Stimulated activated CD4-positive, alpha-beta T cell treated with anti-CD3 and anti-CD28 coated beads, TNF-alpha, amount 100 ng/mL, for 1 hour (primary cell): ENCODE measurements at places on chromosomes 2 and 18.

- DNase-seq: no peak
Observed at GRCh38 chr2:226790011-226790410, 9.6 kb downstream of the IRS1 start.

DNA sequence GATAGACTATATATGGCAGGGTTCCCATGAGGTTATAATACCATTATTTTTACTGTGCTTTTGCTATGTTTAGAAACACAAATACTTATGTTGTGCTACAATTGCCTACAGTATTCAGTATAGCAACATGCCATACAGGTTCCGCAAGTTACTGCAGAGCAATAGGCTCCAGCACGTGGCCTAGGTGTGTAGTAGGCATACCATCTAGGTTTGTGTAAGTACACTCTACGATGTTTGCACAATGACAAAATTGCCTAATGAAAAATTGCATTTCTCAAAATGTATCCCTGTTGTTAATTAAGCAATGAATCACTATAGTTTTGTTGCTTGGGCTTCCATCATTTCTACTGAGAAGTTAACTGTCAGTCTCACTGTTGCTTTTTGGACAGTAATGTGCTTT is 9.8 kb downstream of the CD302 start:
- no peak for DNase-seq

- DNase-seq: no peak
Observed at GRCh38 chr2:75031906-75032803, 73.7 kb downstream of the POLE4 start.

DNA sequence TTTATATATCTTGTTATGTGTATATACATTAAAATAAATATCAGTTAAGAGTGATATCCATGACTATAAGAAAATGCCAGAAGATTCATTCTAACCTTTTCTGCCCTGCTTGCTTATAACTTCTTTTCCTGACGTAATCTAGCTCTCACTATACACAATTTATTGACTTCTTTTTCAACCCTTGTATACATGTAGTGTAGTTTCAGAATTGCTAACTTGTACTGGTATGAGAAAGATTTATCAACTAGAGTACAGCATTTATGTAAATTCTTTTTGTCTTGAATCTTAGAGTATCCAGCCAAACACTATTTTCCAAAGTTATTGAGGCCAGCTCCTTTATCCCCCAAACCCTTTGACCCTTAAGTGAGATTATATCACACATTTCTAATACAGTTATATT is 798.0 kb upstream of the RAB6C start:
- DNase-seq: no peak

DNA sequence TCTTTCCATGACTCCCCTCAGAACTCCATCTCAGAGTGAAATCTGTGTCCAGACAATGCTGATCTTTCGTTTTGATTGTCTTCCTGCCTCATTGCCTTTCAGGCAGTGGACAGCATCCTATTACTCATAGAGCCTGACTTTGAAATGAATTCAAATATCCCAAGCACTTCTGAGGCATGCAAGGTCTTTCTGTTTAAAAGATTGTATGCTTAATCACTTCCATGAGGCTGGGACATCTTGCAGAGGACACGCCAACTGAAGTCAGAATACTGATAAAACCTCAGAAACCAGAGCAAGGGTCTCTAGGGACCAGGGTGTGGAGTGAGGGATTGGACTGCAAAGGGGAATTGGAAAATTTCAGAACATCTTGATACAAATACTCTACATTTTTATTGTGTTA is 836.5 kb upstream of the ID2 start:
- DNase-seq: no peak

- DNase-seq: no peak
Observed at GRCh38 chr2:120859128-120859527, 123.5 kb downstream of the GLI2 start.

DNA sequence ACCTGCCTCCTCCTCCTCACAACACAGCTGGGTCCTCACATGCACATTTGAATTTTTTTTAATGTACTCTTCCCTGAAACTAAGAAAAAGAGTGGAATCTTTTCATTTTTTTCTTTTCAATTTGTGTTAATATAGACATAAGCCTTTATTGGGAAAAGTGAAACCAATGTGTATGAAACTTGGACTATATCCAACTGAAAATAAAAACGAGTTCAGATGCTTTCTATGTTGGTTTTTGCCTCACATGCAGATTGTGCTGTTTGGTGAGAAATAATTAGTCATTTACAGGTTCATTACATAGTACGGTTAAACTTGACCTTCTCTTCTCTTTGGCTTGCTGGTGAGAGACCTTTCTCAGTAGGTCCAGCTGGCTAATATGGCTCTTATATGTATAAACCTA is 515.2 kb upstream of the FANCL start:
- DNase-seq: no peak

- no peak for DNase-seq
Observed at GRCh38 chr2:236743039-236743920, 173.7 kb downstream of the ACKR3 start.

GRCh38 chr2:95384854-95385569 is 17.5 kb upstream of the FAHD2A start:
- DNase-seq: no peak

DNA sequence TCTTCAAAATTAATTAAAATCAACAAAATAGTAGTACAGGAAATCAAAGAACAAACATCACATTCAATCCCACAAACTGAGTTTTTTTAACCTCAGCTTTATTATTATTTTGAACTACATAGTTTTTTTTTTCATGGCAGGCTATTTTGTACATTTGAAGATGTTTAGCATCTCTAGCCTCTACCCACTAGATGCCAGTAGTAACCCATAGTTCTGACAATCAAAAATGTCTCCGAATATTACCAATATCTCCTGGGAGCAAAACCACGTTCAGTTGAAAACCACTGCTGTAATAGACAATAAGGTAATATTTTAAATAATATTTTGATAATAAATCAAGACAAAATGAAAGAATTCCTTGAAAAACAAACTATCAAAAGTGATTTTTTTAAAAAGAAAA is 702.6 kb upstream of the LRRTM1 start:
- no peak for DNase-seq

- no peak for DNase-seq
Observed at GRCh38 chr2:143121957-143122356, 7.3 kb upstream of the ARHGAP15 start.

DNA sequence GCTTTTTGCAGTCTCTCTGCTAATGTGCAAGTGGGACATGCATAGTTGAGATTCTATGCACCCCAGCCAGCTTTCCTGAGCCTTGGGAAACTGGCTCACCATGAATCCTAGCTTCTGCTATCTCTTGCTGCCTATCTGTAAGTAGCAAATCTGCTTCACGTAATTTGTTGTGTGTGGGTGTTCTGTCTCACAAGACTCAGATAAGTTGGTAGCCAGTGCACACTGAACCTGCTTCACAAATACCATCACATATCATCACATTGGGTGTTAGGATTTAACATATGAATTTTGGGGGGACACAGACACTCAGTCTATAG is 13.9 kb upstream of the VRK2 start:
- DNase-seq: no peak

- DNase-seq: no peak
Observed at GRCh38 chr2:19829672-19830071, 72.1 kb downstream of the TTC32 start.

DNA sequence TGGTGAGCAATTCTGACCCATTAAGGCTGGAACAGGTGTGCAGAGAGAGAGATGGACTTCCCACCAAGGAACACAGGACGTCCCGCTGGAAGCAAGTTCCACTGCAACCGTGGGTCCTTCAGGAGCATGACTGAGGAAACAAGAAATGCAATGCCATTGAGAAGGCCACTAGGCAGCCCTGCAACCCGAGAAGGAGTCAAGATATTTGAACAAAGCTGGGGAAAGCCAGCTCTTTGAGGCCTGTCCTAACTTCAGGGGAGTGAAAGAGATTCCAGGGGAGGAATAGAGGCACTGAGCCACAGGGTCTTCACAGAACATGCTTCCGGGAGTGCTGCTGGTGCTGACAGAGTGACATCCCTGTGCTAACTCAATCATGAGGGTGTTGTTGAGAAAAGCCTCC is 153.8 kb upstream of the ZNF236 start:
- DNase-seq: no peak

DNA sequence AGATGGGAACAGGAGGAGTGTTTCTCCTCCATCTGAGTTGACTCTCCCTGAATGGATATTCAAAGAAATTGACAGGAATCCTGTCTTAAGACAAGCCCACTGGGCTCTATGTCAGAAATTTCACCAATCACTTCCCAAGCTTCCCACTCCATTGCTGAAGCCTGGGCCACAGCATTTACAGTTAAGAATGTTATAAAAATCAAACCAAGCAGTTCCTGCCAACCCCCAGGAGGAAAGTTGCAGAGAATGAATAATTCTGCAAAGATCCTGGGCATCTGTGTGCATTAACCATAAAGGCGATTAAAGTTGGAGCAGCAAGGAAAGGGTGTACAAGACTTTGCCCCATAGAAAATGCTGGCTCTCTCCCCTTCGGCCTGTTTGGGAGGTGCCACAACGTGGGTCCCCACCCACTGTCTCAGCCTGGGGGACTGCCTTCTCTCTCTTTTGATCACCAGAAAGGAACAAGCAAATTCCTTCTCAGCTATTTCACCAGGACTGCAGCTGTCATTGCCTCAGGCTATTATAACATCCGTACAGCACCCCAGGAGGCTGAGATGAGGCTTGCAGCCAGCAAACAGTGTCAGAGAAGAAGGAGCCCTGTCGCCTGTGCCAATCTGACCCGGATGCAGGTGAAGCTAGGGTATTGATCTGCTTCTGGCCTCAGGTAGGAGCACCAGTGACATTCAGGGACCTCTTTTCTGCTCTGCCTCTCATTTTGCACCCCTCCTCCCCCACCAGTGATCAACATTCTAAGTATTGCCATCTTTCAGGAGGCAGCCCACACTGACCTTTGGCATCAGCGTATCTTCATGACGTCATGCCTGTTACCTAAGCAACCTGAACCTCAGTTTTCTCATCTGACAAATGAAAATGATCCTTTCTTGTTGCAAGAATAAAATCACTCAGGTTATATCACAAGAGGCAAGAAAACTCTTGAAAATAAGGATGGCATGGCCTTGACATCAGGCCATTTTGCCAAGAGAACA is 219.0 kb downstream of the SH3BP4 start:
- no peak for DNase-seq

DNA sequence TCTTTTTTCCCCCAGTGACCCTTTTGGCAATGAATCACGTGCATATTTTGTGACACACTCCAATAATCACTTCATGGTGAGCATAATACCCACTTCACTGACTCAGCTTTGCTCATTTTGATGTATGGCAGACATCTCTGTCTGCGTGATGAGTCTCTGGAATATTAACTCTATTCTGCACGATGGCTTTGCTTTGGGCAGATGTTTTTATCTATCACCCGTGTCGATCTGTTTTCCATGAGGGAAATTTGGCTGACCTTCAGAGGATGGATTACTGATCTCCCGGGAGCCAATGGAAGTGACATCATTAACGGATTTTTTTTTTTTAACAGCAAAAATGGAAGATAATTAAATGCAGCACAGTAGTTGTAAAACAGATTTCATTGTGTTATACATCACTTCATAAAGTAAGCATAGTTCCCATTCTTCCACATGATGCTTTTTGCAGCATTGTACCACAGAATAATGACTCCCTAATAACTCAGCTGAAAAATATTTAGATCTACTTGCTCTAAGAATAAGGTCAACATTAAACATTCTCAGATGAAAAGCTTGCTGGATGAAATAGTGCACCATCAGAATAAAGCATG is 29.8 kb downstream of the CDC42EP3 start:
- no peak for DNase-seq

DNA sequence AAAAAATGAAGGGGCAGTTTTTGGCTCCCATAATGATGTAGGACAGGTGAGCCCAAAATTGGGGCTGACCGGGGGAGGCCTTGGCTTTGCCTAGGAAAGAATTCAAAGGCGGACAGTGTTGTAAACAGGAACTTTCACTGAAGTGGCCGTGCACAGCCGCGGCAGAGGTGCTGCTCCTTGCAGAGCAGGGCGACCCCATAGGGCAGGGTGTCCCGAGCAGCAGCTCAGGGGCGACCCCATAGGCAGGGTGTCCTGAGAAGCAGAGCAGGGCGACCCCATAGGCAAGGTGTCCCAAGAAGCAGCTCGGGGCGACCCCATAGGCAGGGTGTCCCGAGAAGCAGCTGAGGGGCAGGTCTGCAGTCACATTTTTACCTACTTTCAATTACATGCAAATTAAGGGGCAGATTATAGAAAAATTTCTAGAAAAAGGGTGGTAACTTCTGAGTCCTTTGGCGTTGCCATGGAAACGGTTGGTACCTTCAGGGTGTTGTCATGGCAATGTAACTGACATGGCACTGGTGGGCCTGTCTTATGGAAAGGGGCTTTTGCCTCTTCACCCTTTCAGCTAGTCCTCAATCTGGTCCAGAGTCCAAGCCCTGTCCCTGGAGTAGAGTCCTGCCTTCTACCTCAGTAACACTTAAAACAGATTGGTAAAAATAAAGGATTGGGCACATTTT is 134.5 kb downstream of the FBXO15 start:
- DNase-seq: no peak

DNA sequence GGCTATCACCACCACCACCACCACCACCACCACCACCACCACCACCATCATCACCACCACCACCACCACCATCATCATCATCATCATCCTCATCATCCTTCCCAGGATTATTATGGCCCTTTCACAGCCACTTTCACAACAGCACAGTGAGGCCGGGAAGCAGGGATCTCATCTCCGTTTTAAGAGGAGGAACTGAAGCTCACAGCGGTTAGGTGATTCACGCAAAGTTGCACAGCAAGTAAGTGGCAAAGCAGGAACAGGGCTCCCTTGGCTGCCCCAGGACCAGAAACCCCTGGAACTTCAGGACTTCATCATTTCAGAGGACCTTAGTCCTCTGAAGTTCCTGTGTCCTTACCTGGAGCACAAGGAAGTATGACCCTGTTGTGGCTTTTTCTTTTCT is 26.8 kb downstream of the MRPL35 start:
- no peak for DNase-seq

- no peak for DNase-seq
Observed at GRCh38 chr2:205767617-205768016, 85.3 kb downstream of the NRP2 start.

- DNase-seq: no peak
Observed at GRCh38 chr2:62474176-62474575, 31.8 kb downstream of the TMEM17 start.

DNA sequence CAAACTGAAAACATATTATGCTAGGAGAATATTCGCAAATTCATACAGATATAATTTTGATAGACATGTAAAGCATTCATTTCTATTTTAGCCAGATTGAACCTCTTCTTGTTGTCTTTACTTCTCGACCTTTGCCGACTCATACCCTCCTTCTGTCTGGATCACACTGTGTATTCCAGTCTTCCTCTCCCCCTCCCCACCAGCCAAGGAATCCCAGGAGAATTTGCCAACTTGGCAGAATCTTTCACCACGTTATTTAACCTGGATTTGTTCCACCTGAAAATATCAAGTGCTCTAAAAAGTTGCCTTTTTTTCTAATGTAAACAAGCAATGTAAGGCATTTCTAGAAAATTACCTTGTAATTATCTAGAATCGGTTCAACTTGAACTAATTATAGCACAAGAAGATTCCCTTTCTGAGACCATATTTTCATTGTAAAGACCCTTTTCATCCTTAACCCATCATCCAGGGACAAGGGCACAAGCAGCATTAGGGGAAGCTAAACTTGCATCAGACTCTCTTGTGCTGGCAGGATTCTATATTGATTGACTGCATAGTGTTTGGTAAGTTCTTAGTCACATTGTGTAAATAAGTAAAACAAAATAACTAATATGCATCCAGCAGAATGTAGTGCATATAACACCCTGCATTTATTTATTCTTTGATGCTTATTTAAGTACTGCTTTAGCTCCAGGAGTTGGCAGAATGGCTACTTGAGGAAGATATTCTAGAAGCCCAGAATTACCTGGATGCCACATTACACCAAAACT is 1328.7 kb upstream of the NXPH2 start:
- DNase-seq: no peak

- no peak for DNase-seq
Observed at GRCh38 chr18:65439188-65439587, 311.6 kb upstream of the CDH7 start.
